ENCODE measurements at places on chromosomes 3 and 15.

- DNase-seq = no peak
Observed at GRCh38 chr15:50744601-50745000, 20.9 kb downstream of the SPPL2A start.

- DNase-seq = no peak
Observed at GRCh38 chr3:129321887-129322286, 43.2 kb downstream of the HMCES start.

- DNase-seq = no peak
Observed at GRCh38 chr3:24490151-24490550, 4.5 kb downstream of the THRB start.

DNA sequence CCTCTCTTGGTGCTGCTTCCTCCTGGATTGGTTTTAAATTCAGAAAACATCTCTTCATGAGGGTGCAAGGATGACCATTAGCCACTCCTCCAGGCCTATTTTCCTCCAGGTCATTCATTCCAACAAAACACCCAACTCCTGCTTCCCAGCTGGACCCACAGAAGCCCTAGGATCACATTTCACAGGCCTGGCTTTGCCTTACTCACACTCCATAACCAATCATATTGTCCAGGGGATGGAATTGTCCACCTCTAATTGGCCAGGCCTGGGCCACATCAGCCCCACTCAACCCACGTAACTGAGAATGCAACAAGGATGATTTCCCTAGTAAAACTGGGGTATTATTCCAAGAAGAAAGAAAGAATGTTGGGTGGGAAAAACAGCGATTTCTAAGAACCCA, 616.7 kb upstream of the SUCLG2 start:
- DNase-seq = no peak

DNA sequence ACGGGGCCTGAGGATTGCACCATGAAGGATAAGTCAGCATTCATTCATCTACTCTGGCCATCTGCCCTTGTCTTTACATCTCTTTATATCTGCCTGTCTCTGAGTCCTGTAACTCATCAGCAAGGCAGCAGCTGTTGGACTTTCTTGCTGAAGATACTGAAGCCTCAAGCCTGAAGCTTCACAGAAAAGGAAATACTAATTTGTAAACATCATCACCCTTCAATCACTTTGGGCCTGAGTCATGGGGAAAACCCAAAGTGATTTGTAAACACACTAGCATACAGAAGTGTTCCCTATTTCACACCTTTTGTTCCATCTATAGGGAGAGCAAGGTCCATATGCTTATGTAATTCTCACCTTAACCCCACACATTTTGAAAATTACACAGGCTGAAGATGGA, 928.2 kb downstream of the EPHA3 start:
- no peak for DNase-seq

GRCh38 chr15:66574596-66574950, 8.8 kb upstream of the LCTL start:
- DNase-seq = no peak

GRCh38 chr3:53629402-53629723, 135.0 kb downstream of the CACNA1D start:
- no peak for DNase-seq

DNA sequence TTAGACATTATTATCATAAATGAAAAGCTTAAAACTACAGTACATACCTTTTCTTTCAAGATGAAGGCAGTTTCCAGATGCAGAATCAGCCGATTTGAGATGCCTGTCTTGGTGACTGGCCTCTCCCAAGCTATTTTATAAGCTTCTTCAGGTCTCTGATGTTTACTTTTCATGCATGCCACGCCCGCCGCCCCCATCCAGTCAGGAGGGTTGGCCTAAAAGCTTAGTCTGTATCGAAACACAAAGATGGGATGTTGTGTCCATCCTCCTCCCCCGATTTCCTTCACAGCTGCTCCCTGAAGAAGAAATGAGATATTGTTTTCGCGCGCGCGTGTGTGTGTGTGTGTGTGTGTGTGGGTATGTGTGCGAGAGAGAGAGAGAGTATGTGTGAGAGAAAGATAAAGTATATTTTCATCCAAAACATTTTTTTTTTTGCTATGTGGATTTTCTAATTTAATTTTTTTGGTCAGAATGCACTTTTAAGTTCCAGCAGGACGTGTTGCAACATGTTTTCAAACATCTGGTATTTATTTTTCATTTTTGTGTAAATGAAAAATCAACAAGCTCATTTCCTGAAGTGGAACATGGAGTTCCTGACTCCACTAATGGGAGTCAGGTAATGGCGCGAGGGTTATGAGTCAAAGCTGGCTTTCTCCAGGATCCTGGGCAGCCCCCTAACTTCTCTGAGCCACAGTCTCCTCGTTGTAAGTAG, at the start of gene APOD:
Gene APOD (minus strand): TSS at position 110 of the 712 bp plus-strand sequence. CDS start 4,479 bp downstream, outside the sequence.
- no peak for DNase-seq

DNA sequence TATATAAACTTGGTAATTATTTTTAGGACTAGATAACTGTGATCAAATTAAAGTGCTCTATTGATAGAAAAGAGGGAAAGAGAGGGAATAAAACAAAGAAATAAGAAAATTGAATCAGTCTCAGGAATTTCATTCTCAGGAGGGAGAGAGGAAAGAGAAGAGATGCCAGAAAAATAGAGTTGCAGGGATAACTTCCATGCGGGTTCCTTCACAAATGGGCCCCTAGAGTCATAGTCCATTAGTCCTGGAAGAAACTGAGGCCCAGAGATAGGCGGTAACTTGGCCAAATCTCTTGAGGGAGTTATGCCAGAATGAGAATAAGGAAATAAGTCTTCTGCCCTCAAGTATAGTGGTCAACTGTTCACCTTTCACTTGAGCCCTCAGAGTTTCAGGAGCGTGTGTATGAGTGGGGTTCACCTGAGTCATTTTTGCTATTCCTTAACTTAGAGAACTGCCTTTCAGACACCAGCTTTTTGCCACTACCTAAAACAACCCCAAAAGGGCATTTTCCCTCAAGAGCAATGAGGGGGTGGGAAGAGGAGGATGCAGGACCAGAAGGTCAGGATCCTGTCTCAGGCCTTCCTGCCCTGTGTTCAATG, 192.6 kb downstream of the MEX3B start:
- no peak for DNase-seq

DNA sequence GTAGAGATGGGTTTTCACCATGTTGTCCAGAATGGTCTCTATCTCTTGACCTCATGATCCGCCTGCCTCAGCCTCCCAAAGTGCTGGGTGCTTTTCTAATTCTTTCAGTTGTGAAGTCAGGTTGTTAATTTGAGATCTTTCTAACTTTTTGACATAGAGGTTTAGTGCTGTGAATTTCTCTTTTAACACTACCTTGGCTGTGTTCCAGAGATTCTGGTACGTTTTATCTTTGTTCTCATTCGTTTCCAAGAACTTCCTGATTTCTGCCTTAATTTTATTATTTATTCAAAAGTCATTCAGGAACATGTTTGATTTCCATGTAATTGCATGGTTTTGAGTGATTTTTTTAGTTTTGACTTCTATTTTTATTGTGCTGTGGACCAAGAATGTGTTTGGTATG, 63.5 kb upstream of the CCDC54 start:
- no peak for DNase-seq

- no peak for DNase-seq
Observed at GRCh38 chr3:67334588-67334987, 319.8 kb downstream of the SUCLG2 start.

- DNase-seq = no peak
Observed at GRCh38 chr3:2870724-2871333, 239.3 kb downstream of the IL5RA start.

GRCh38 chr3:4838621-4839022, 140.6 kb upstream of the BHLHE40 start:
- DNase-seq = no peak

GRCh38 chr3:38142959-38143358, 4.5 kb downstream of the MYD88 start:
- no peak for DNase-seq

- DNase-seq = no peak
Observed at GRCh38 chr3:94417963-94418455, 355.1 kb downstream of the NSUN3 start.

DNA sequence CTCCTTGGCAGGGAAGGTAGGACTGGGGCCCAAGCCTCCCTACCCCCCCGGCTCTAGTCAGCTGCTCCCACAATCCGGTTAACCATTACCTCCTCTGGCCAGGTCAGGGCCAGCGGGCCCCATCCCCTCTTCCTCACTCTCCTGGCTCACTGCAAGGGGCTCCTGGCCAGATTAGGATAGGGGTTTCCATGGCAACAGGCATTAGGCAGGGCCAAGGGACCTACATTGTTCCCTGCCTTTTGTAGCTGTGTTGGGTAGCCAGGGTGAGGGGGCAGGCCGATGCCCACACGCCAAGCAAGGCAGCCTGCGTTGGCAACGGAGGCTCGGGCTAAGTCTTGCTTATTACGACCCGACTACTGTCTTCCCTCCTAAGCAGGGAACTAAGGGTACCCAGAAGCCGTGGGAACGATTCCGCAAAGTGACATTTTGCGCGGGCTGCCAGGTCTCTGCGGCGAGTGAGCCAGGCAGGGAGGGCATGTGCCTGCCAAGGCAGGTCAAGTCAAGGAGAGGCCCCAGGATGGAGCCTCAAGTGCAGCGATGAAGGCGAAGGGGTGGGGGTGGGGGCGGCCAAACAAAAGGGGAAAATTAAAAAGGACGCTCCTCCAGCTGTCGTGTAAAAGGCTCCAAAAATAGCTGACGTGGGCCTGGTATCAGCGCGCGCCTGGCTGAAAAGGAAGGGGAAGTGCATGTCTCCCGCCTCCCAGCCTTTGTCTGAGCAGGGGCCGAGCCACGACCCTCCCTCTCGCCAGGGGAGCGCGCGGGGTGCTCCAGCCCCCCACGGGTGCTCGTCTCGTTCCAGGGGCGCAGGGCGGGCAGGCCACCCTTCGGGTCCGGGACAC, 919 bp downstream of the IDH2 start:
- DNase-seq = peak; percentile 76

DNA sequence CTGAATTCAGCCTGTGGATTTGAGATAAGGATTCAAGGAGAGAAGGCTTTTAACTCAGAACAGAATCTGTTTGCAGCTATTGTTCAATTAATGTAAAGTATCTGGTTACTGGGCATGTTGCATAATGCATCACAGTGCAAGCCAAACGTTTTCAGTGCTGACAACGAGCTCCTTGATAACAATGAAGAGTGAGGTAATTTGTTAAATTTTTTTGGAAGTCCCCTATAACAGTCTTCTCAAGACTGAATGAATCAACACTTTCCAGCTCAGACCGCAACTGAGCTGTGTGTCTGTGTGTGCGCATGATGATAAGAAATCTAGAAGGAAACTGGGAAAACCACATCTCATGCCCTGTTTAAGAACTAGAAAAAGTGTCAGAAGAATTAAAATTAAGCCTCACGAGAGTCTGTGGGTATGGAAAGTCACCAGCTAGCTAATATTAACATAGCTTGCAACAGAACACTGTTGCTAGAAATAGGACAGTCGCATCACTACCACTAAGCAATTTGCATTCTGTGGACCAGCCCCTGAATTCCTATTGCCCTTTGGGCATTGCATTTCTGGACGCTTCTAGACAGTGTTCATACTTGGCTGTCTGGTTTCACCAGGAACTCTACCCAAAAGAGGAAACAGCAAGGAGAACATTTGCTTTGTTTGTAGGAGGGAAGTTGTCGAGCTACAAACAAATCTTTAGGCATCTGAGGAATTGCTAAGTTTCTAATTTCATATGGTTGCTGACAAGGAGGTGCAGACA, 43.7 kb upstream of the ATP2C1 start:
- no peak for DNase-seq

DNA sequence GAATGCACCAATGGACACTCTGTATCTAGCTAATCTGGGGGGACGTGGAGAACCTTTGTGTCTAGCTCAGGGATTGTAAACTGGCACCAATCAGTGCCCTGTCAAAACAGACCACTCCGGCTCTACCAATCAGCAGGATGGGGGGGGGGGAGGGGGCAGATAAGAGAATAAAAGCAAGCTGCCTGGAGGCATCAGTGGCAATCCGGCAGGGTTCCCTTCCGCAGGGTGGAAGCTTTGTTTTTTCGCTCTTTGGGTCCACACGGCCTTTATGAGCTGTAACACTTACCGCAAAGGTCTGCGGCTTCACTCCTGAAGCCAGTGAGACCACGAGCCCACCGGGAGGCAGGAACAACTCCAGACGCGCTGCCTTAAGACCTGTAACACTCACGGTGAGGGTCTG, 827.1 kb downstream of the PLOD2 start:
- DNase-seq = no peak

DNA sequence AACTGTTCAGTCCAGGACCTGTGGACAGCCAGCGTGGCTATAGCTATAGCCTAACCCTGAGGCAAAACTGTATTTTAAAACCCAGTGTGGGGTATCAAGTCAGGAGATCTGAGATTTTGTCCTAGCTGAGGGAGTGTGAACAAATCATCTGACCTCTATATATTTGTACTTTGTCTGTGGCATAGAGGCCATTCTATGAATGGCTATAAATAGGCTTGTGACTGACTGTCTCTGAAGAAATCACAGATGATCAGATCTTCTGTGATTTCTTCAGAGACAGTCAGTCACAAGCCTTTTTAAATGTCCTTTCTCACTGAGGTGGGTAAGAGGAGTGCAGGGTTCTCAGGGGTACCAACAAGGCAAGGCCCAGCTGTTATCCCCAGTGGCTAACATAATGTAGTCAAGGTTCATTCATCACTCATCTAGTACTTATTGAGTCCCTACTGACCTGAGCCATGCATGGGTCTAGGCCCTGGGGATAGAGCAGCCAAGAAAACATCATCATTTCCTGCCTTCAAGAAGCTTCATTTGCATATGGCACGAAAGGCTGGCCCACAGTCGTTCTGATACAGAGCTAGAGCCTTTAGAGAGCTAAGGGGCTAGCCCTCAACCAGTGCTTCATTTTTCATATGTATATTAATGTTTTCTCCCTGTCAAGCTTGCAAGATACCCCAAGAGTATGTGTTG, 53.3 kb downstream of the TIPARP start:
- DNase-seq = no peak

DNA sequence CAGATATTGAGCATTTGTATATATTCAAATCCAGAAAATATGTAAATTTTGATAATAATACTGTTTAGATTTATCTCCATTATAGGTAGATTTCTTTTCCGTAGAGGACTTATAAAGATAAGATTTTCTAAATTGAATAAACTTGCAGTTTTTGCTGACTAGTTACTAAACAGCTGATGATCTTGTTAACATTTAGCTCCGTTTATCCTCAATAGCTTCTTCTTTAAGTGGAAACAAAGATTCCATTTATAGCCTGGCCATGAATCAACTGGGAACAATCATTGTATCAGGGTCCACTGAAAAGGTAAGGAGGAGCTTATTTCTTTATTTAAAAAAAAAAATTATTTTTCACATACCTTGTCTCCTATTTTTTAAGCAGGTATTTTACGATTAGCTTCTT, 16.7 kb downstream of the WDR48 start:
- DNase-seq = no peak

DNA sequence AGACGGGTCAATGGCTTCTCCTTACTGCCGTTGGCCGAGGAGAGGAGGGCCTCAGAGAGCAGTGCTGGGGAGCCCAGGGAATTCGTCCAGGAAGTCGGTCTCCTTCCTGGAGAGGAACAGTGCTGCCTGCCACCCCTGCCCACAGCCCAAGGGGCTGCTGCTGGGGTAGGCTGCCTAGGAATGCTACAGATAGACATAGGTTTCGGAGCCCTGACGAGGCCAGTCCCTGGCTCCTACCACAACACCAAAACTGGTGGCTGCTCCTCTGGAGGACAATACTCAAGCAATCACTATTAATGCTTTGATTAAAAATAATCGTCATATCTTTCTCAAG, 30.5 kb downstream of the ANP32A start:
- DNase-seq = no peak

- no peak for DNase-seq
Observed at GRCh38 chr15:83961311-83961710, 274.3 kb upstream of the GOLGA6L4 start.
